ENCODE measurements at places on chromosomes 16 and 17. TPM values are rescaled to one million over a fixed set of nuclear protein-coding genes. Genes with fewer than 3 reads are reported as not detected.

Gene ACE
- total RNA-seq = 0.49 TPM

Gene NUDT21
- total RNA-seq = 31.3 TPM

Gene TMEM95
- total RNA-seq = not detected

Gene TSPOAP1
- 15.8 TPM for total RNA-seq

Gene RAB11FIP3
- 23.1 TPM for total RNA-seq

Gene BCL6B
- under 0.01 TPM for total RNA-seq

Gene ELMO3
- total RNA-seq = 2.3 TPM

Gene SUZ12
- 7.4 TPM for total RNA-seq

Gene PLCG2
- total RNA-seq = 1.3 TPM

Gene KCNJ2
- 0.49 TPM for total RNA-seq

Gene PRAC1
- total RNA-seq = not detected

Gene CARD14
- total RNA-seq = 0.13 TPM

Gene ITGAD
- not detected for total RNA-seq

Gene TNFSF13
- total RNA-seq = 0.81 TPM

Gene KRT9
- total RNA-seq = not detected

Gene GNG13
- total RNA-seq = not detected

Gene PLEKHG4
- 16.4 TPM for total RNA-seq

Gene NPIPB5
- total RNA-seq = 26.1 TPM

Gene TRAF4
- 86.8 TPM for total RNA-seq

Gene SALL1
- 12.5 TPM for total RNA-seq

Gene PRSS36
- 1.1 TPM for total RNA-seq

Gene PRR35
- total RNA-seq = not detected

Gene RHBDL1
- 0.16 TPM for total RNA-seq

Gene CD300E
- total RNA-seq = not detected

Gene GUCY2D
- not detected for total RNA-seq

Gene KRT36
- total RNA-seq = not detected

Gene NTN1
- 0.89 TPM for total RNA-seq

Gene KDM6B
- total RNA-seq = 12.0 TPM

Gene CTRL
- 0.38 TPM for total RNA-seq

Gene OTOP3
- total RNA-seq = not detected

Gene TOP2A
- total RNA-seq = 143 TPM

Gene DOC2A
- 0.76 TPM for total RNA-seq

Gene LRRC46
- total RNA-seq = not detected

Gene CCL2
- 5.4 TPM for total RNA-seq

Gene SLC2A4
- under 0.01 TPM for total RNA-seq

Gene SPATA20
- 61.6 TPM for total RNA-seq

All from mesangial cell (primary cell).